ENCODE measurements at places on chromosomes 11 and 22. TPM values are rescaled to one million over a fixed set of nuclear protein-coding genes. Genes with fewer than 3 reads are reported as not detected.

DNA sequence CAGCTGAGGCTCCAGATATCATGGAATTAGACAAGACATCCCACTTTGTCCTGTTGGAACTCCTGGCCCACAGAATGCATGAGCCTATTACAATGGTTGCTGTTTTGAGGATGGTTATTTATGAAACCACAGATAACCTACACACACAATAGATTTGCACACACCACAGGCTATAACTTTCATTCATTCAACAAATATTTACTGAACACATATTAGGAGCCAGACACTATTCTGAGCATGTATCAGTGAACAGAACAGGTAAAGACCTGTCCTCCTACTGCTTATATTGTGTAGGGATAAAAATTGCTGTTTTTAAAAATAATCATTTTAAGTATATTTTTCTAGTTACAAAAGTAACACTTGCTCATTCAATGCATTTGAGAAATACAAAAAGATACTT is 13.4 kb upstream of the LDLRAD3 start:
- no peak for DNase-seq
- no peaks in the 10 kb centered on the region for H3K4me1 ChIP-seq
- no peak overlapping the region for H3K4me3 ChIP-seq
- H3K27ac ChIP-seq: no peak overlapping the region
- no peaks in the 10 kb centered on the region for H3K27me3 ChIP-seq

The NF2 gene
- 36.6 TPM for total RNA-seq

The MMP8 gene
- not detected for total RNA-seq

DNA sequence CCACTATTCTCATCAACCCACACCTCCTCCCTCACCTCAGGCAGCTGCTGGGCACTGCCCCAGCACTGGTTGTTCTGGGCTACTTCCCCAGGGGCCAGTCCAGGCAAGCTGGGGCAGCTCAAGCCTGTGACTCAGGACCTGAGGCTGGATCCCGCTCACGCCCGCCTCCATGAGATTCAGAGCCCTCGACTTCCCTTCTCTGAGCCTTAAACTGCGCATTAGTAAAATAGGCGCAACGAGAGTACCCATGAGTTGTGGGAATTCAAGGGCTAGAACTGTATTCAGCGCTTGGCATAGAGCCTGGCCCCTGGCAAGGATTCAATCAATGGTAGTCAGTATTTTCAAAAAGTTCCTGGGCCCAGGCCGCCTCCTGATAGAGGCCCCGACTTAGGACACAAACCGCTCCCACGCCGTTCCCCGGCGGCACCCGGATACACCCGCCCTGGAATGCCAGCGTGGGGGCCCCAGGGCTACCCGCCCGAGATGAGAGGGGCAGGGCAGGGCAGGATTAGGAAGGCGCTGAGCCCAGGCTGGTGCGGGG is 723 bp upstream of the CD82 start:
- peaks cover 35% of the 10 kb centered on the region for H3K27me3 ChIP-seq
- peak overlapping the region; percentile 62 for H3K27ac ChIP-seq
- DNase-seq: no peak
- H3K4me1 ChIP-seq: peaks cover 3% of the 10 kb centered on the region
- no peaks in the 10 kb centered on the region for H3K36me3 ChIP-seq
